T-helper 2 cell (primary cell): ENCODE measurements at places on chromosomes 4 and X.

DNA sequence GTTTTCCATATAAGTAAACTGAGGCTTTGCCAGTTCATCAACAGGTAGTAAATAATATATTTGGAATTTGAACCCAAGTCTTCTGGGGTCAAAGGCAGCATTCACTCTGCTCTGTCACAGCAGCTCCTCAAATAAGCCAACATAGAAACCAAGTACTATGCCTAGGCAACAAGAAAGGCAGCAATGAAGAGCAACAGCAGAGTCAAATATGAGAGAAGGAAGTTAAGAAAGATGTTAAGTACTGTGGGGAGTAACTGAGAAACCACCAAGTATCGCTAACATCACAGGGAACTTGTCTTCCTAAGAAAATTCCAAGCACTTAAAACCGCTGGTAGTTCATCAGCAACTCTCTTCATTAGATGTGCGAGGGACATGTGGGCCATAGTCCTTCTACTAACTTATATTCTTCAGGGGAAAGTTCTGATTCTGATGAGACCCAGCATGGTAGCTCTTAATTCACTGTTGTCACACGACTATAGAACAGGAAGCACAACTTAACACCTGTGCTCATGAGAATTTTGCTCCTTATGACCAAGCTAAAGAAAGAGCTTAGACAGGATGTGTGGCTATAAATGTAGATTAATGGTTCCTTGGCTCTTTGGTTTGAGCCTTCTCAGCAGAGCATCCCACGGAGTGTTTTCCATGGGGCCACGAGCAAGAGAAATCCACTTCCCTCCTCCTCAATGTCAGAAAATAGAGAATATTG, 107.8 kb downstream of the AR start:
- no peak for DNase-seq

DNA sequence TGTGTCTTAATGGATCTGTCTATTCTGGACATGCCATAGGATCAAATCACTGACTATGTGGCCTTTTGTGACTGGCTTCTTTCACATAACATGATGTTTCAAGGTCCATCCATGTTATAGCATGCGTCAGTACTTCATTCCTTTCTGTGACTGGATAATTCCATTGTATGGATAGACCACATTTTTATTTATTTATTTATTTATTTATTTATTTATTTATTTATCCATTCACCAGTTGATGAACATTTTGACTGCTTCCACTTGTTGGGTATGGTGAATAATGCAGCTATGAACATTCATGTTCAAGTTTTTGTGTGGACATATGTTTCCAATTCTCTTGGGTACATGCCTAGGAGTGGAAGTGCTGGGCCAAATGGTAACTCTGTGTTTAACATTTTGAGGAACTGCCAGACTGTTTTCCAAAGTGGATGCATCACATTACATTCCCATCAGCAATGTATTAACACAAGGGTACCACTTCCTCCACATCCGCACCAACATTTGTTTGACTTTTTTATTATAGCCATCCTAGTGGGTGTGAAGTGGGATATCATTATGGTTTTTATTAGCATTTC, 14.0 kb downstream of the RTL5 start:
- DNase-seq: no peak

DNA sequence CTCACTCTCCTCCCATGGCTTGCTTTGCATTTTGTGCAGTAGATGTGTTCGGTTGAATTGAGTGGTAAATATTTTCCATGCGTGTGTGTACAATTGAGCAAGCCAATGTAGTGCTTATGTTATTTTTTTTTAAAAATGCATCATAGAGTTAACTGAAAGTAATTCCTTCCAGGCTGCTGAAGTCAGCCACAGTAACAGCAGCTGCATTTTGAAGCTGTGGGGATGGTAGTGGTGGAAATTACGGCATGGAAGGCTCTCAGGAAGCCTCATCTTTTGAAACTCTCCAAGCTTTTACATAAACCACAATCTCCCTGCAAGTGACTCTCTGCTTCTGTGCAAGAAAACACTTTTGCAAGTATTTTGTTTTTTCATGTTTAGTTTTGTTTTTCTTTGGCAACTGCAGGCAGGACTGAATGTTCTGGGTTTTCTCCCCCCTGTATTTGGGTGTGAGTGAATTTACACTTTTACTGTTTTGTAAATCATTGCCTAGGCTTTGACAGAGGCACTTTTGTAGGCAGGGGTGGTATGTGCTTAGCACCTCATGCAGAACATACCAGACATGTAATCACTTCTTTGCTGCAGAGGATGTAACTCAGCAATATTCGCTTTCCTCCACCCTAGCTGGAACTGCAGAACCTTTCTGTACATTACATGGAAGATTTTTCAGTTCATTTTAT, 56.2 kb downstream of the LRRC66 start:
- DNase-seq: no peak

- DNase-seq: no peak
These were observed 10.4 kb downstream of the SMPX start for GRCh38 chrX:21747558-21747957.

DNA sequence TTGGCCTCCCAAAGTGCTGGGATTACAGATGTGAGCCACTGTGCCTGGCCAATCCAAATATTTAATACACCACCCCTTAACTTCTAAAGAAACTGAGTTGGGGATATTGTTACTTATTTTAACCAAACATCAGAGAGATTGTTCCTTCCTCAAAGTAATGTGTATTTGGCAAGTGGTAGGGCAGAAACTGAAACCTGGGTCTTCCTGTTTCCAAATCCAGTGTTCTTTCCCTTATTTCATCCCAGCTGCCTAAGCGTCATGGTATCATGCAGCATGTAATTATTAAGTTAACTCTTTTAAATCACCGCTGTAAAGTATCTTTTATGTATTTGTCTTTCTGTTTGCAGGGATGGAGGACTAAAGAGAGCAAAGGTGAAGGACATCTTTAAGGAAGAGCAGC, 68.4 kb downstream of the GPAT3 start:
- DNase-seq: no peak

DNA sequence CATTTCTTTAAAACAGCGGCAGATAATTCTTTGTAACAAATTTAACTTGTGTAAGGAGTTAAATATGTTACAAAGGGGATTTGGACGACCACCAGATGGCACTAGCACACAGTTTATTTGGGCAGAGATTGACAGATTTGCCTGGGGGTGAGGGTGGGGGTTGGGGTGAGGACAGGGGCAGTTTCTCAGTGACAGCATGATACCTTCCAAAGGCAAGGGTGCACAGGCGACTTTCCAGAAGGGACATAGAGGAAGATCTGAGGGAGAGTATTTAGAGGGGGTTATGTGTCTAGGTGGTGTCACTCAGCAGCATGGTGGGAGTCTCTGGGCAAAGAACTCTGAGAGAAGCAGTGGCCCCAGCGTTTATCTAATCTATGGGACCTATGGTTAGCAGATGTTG, 9.6 kb upstream of the TMA16 start:
- no peak for DNase-seq

- DNase-seq: no peak
These were observed 60.3 kb upstream of the DIPK2B start for GRCh38 chrX:45261005-45261404.

DNA sequence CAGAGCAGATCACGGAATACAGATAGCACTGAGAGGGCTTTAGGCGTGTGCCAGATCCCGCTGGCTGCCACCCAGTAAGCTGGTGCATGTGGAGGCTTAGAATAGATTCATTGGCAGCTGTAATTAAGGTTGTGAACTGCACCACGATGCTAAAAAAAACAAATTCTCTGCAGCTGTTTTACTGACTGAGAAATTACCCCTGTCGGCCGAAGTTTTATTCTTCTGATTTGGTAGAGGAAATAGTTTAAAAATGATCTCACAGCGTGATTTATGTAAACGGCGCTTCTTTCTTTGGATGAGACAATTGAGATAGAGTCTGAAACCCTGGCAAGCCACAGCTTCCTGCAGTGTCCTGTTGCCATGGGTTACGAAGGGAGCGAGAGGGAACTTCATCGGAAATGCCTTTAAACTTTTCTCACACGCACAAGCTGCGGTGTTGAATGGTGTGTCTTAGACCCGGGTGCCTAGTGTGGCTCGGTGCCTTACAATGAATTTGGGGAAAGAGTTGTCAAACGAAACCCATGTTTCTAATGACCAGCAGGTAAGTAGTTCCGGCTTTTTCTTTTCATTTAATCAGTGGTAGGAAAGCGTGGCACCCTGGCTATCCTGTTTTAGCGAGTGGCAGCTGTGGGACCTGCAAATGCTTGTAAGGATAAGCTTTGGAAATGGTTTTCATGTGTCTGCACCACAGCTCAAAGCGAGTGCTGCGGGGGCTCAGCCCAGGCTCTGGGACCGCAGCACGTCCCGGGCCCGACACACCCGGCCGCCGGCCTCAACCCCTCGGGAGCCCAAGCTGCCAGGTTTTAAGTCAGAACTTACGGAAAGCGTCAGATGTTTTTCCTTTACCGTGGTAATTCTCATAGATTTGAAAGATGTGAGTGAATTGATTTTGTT, 71.7 kb upstream of the HGFAC start:
- no peak for DNase-seq

- no peak for DNase-seq
These were observed 10.3 kb upstream of the ODAPH start for GRCh38 chr4:75545526-75545925.

- no peak for DNase-seq
These were observed 73.7 kb downstream of the TBL1X start for GRCh38 chrX:9538544-9539045.

GRCh38 chrX:15576019-15576418, 24.7 kb downstream of the ACE2 start:
- no peak for DNase-seq
